Right atrium auricular region (tissue), 2 donors: ENCODE measurements at places on chromosomes 16 and 17.

GRCh38 chr16:31403590-31404352, 10.6 kb downstream of the ITGAD start:
- no peak for DNase-seq

- no peak for DNase-seq
Measured at GRCh38 chr16:47916266-47916665, 239.5 kb downstream of the ABCC12 start.

- DNase-seq, result no peak
Measured at GRCh38 chr16:35146723-35147458, 1687.5 kb downstream of the TP53TG3F start.

- DNase-seq, result no peak
Measured at GRCh38 chr16:89401641-89402445, 88.5 kb downstream of the ANKRD11 start.

DNA sequence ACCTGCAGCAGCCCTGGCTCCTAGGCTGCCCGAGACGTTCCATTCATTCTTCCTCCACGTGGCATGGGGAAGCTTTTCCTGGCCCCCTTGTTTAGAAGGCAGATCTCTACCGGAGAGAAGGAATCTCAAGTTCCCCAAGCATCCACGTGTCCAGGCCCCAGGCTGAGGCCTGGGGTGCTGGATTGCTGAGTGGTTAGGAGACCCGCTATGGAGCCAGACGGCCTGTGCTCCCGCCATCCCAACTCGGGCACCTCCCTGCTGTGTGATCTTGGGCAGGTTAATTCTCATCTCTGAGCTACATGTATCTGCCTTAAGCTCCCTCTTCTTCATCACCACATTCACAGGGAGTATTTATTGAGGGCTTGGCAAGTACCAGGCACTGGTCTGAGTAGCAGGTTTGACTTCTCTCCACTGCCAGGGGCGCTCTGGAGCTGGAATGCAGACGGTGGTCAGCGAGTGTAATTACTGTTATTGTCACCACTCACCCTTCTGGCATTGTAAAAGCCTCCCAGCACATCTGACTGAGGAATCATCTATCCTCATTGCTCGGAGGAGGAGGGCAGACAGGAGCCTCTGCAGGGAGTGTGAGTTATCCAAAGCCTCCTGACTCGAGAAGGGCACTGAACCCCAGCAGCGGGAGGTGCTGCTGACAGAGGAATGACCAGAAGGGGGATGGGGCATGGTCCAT, 1.1 kb upstream of the ADGRG1 start:
- no peak for DNase-seq

- DNase-seq, result no peak
Measured at GRCh38 chr17:29331075-29331707, 37.2 kb upstream of the NUFIP2 start.

GRCh38 chr17:12107905-12108304, 87.2 kb downstream of the MAP2K4 start:
- no peak for DNase-seq

GRCh38 chr16:30028438-30029076, 2.5 kb downstream of the TLCD3B start:
- DNase-seq, result no peak

DNA sequence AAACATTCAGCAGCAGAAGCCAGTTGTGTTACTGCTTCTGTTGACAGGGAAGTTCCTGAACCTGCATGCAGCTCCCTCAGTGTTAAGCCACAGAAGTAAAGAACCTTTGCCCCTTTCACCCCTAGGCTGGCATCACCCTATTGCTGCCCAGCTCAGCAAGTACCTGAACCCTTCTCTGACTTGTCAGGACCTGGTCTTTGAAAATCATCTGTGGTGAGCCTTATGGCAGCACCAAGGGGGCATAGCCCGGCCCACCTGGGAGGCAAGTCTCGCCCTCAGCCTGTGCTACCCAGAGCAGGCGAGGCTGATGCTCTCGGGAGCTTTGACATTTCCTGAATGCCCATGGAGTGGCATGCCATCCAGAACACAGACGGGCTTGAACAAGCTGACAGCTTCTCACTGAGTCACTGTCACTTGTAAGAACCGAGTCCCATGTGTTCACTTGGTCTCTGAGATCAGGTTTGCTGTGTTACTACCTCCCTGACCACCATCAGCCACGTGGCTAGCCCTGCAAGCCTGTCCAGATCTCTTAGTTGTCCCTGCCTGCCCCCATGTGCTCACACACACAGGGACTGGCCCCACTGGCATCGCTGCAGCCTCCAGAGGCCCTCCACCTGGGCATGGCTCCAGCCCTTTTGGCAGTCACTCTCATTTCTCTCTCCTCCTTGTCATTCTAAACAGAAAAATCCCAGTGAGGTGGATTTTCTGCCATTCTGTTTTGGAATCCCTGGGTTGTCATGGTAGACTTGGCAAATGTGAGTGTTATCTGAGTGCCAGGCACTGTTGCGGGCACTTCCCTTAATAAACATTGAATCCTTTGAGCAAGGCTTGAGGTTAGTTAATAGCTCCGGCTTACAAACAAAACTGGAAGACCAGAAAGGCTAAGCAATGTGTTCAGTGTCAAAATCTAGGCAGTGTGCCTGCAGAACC, 2.9 kb upstream of the CARMIL2 start:
- DNase-seq, result no peak

DNA sequence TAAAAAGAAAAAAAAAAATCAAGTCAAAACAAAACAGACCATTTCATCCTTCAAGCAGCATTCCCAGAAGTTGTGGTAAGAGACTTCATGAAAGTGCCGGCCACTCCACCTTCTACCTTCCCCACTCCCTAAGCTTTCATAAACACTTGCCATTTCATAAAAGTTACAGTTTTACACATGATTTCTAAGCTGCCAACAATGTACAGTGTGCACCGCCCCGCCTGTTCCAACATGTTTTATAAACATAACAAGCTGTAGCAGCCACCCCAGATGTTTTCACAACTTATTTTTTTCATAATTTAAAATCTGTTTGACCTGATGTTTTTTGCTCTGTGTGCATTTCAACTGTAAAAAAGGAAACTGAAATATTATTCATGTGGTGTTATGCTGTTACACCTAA, 608.1 kb downstream of the TOX3 start:
- DNase-seq, result no peak

DNA sequence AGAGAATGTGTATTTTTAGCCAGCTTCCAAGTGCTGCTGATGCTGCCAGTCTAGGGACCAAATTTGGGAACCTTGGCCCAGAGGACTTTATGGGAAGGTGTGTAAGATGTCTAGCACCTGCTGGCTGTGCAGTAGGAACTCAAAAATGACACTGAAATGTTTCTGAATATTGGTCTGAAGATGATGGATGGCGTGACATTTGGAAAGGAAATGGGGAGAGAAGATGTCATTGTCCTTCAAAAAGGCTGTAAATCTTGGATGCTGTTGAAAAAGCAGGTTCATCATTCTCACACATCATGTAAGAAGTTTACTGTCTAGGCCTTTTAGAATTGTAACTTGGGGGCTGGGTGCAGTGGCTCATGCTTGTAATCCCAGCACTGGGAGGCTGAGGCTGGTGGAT, 6.7 kb downstream of the EPN2 start:
- no peak for DNase-seq

DNA sequence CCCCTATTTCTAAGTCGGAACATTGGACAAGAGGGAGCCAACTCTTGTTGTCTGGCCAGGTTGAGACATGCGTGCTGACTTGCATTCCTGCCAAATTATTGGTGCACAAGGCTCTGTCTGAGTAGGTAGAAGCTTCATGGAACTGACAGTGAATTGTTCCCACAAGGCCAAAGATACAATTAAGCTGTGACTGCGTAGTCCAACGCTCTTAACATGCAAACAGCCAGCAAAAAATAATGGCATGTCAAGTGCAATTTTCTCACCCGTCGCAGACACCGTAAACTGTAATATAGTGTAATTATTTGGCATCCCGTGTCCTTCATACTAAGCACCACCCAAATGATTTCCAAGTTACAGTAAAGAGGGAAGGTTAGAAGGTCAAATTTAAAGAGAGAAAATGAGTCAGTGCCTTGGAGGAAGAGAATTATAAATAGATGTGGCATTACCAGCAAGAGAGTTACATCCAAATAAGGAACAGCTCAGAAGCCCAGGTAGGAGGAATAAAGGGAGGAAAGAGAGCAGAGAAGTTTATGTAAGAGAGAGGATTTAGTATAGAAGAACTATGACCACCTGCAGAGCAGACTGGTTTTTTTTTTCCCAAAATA, 21.8 kb downstream of the CDH8 start:
- DNase-seq, result no peak

GRCh38 chr17:49728425-49728824, 20.7 kb upstream of the SLC35B1 start:
- DNase-seq, result no peak

GRCh38 chr17:32258383-32259140, 7.1 kb upstream of the RHBDL3 start:
- no peak for DNase-seq

DNA sequence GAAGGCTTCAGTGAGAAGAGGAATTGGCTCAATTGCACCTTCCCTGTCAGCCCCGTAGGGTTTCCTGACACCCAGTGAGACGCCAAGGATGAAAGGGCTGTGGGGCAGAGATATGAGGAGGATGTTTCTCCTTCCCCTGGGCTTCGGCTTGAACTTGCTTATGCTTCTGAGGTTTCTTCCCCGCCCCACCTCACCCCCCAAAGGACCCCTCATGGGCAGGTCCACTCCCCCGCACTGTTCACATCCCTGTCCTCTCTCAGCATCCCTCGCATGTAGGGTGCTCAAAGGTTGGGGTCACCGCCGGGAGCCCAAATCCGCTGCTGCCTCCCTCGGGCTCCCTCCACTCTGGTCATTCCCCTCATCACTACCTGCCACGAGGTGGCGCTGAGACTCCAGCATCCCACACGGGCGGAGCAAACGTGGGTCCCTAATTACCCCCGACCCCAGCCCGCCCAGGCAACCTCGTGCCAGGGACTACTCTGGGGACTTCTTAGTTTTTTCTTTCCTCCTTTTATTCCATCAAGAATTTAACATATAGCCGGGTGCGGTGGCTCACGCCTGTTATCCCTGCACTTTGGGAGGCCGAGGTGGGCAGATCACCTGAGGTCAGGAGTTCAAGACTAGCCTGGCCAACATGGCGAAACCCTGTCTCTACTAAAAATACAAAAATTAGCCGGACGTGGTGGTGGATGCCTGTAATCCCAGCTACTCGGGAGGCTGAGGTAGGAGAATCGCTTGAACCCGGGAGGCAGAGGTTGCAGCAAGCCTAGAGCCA, 3.3 kb upstream of the TRARG1 start:
- peak; percentile 71 for DNase-seq

DNA sequence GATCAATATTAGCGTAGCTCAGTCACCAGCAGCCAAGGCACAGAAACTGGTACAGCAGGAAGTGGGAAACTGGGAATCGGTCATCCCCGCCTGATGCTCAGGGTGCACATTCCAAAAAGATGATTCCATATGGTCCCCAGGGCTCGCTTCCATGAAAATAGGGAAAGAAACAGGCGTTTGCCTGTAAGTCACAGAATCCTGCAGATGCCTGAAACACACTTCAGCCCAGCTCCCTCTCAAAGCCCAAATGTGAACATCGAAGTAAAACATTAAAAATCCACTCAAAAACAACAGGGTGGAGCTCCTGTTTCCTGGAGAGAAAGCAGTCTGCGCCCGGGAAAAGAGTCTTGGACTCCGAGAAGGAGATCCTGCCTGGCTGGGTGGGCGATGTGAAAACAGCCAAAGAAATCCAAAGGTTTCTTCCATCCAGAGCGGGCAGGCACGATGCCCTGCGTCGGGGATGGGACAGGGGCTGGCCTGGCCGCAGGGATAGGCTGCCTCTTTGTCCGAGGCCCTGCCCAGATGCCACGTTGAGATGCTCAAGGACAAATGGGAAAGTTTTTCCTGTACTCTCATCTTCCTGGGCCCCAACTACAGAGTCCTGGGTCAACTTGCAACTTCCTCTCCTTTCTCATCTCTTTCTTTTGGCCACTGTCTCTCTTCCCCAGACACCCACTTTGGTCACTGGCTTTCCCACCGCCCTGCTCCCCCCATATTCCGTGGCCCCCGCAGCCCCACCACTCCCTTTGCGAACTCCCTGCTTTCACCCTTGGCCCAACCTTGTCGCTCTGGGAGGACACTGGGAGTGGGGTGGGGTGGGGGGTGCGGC, 743 bp downstream of the WIPI1 start:
- DNase-seq, result peak; percentile 90

DNA sequence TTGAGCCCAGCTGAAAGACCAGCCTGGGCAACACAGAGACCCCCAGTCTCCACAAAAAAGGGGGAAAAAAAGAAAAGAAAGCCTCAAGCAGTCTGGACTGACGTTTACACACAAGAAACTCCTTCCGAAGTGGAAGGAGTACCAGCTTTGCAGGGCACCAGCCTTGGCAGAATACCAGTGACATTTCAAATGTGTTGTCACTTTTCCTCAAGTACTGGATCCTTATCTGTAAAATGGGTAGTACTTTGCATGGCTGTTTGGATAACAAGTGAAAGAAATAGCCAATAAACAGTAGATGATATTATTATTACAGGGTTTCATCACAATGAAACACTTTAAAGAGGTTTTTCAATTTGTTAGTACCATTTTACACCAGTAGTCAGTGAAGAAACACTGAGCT, 14.2 kb downstream of the YWHAE start:
- DNase-seq, result no peak

DNA sequence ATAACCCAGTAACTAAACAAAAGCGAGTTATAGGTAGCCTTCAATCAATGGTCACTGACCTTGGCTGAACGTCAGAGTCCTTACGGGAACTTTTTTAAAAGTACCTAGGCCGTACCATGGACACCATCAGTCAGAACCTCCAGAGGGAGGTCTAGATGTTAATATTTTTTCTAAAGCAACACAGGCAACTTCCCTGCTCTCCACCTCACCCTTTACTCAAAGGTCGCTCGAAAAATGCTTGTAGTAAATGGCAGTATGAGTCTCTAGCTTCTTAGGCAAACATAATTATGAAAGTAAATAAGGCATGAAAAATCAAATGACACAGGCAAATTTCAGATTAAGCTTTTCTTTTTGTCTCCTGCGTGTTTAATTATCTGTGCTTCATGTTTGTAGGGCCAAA, 82.1 kb downstream of the SLC39A11 start:
- no peak for DNase-seq

GRCh38 chr16:79066561-79066960, 534.0 kb downstream of the MAF start:
- DNase-seq, result no peak

- no peak for DNase-seq
Measured at GRCh38 chr16:3553138-3553923, 23.9 kb downstream of the NLRC3 start.

GRCh38 chr16:77043076-77043475, 147.9 kb upstream of the MON1B start:
- no peak for DNase-seq

GRCh38 chr16:26195225-26195624, 503.5 kb downstream of the HS3ST4 start:
- no peak for DNase-seq
